ENCODE measurements at places on chromosomes 16 and 17. TPM values are rescaled to one million over a fixed set of nuclear protein-coding genes. Genes with fewer than 3 reads are reported as not detected.
A peak's percentile ranks its signal among the peaks of the same experiment; 100 is the strongest.

- DNase-seq: no peak
Measured at GRCh38 chr16:85819245-85819644, 19.8 kb downstream of the COX4I1 start.

DNA sequence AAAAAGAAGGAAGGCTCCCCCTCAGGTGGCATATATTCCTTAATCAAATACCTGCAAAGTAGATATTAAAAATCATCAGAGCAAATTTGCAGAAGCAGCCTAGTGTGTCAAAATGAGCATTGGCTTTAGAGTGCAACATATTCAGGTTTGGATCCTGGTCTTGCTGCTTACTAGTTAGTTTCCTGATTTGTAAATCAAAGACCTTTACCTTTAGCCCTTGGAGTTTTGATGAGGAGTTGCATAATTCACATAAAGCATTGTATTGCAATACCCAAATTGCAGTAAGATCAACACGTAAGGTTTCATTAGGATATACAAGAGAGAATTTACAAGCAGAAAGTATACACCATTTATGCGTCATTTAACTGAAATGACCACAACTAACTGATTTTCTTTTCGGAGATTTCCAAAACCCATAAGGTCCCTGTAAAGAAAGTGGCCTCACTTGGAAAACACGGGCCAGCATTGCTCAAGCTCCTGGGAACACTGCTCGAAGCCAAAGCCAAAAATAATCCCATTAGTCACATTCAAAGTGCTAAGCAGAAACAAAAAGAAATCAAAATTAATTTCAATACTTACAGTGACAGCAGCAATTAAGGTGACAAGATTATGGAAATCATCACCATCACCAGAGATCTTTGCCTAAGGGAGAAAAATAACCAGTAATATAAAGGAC is 415.9 kb upstream of the ERCC4 start:
- DNase-seq: no peak

The HOXB3 gene
- 24.0 TPM for total RNA-seq

The MMP25 gene
- not detected for total RNA-seq

DNA sequence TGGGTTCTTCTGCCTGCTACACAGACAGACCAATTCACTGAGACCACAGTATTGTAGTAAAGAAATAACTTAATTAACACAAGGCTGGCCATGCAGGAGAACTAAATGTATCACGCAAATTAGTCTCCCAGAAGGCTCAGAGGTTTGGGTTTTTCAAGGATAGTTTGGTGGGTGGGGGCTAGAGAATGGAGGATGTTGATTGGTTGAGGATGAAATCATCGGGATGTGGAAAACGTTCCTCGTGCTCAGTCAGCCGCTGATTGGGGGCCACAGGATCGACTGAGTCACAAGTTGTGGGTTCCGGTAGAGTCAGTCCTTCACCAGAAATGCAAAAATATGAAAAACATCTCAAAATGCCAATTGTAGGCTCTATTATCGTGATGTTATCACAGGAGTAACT is 18.7 kb downstream of the RHOT1 start:
- no peak for DNase-seq

The HSBP1 gene
- 22.0 TPM for total RNA-seq

- DNase-seq: no peak
Measured at GRCh38 chr17:27778183-27778582, 22.1 kb downstream of the NOS2 start.

DNA sequence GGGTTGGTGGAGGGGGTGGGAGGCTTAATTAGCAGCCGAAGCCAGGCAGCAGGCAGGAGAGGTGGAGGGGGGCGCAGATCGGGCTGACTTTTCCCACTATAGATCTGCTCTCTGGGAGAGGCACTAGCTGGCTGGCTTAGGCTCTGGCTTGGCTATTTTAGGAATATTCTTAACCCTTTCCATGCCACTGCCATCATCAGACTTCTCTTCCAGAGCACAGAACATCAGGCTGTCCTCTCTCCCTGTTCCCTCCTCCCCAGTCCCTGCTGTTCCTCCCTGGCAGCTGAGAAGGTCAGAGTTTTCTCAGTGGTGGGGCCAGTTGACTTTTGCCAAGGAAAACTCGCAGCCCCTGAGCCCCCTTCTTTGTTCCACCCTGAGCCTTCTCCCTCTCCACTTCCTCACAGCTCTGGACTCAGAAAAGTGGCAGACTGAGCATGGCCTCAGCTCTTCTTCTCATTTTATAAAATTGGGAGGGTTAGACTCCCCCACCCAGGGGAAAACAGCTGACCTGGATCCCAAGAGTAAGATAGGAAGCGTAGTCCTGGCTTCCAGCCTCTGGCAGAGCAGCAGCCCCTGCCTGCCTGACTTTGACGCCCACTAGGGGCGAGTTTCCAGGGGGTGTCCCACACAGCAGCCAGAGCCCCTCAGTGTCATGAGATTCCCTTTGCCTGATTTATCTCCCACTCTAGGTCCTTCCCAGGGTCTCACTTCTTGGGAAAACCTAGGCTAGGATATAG is 9.9 kb upstream of the C1QL1 start:
- DNase-seq: no peak

The CIITA gene
- total RNA-seq: 0.04 TPM

DNA sequence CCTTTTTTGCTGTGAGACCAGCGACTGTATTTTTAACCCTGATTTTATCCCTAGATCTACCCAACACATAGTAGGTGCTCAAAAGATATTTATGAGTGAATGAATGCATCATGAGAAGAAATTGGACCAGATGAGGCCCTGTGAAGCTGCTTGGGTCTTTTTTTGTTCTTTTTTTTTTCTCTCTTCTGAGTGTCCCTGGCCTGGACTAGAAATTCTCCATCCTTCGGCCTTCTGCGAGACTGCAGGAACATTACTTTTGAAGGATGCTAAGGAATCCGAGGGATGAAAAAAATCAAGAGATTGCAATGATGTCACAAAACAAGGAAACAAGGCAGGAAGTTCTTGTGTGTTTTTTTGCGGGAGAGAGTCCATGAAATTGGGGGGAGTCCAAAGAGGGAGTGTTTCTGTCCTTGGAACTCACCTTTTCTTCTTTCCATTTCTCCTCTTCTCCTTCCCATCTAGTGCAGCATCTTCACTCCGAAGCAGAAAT is 560 bp upstream of the RUSF1 start:
- no peak for DNase-seq

DNA sequence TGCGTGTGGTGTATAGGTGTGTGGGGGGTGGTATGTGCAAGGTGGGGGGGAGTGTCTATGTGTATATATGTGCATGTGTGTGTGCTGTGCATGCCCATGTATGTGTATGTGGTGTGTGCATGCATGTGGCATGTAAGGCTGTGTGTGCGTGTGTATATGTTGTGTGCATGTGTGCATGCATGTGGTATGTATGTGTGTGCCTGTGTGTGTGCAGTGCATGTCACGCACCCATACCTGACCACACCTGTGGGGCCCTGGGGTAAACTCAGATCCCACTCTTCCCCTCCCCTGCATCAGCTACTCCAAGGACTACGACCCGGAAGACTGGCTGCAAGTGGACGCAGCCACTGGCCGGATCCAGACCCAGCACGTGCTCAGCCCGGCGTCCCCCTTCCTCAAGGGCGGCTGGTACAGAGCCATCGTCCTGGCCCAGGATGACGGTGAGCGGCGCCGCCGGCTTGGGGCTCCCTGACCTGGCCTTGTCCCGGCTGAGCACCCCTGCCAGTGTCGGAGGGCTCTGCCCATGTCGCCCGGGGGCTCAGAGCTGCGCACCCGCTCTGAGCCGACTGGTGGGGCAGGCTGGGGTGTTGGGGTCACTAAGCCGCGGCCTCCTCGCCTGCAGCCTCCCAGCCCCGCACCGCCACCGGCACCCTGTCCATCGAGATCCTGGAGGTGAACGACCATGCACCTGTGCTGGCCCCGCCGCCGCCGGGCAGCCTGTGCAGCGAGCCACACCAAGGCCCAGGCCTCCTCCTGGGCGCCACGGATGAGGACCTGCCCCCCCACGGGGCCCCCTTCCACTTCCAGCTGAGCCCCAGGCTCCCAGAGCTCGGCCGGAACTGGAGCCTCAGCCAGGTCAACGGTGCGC is 9.1 kb downstream of the SLC22A31 start:
- DNase-seq: no peak

DNA sequence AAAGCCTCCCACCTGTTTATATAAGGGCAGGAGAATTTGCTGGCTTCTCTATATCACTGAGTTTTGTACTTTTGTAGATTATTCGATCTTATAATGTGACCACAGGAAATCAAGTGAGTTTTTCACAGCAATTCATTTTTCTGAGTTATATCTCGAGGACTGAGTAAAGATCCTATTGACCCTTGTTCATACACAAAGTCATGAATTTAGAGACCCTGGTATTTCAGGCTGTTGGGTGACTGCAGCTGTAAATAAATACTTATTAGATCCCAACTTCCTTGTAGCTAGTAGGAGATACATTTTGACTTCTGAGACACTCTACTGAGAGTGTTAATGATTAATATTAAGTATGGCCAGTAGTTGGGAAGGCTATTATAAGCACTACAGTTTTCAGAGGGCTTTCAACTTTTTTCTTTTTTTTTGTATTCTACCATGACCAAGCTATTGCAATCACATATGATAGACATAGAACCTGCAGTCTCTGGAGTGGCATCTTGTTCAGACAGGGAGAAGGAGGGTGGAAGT is 3.2 kb upstream of the KRT20 start:
- no peak for DNase-seq

GRCh38 chr16:68328151-68328859 is 17.5 kb downstream of the PRMT7 start:
- DNase-seq: peak; percentile 54

DNA sequence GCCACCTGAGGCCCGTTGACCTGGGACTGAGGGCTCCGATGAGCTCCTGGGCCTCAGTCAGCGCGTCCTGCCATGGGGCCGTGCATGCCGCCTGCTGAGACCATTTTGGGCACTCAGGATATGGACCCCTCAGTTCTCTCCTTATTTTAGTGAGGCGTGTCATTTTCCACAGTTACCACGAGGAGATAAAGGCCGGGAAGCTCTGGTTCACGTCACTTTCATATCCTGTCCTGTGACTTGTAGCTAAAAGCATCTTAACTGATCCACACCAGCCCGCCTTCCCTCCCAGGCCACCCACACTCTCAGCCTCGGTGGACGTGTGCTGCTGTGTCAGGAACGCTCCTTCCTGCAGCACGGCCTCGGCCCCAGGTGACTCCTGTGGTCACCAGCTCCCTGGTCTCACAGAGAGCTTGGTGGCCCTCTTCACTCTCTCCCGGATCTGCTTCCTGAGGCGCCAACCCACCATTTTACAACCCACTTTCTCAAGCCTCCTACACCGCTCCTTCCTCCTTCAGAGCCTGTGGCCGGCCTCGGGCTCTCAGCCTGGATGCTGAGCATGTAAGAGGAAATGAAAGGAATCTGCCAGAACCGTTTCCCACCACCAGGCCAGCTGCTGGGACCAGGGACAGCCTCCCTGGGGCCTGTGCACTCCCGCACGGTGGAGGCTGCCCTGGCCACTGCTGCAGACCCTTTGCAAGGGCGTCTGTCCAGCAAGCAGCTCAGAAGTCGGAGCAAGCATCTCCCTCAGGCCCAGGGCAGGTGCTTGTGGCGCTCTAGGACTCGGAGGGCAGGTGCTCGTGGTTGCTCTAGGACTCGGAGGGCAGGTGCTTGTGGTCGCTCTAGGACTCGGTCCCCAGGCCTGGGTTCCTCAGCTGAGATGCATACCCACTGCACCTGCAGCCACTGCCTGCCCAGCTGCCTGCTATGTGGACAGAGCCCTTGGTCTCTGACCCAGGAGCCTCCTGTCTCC is 23.9 kb upstream of the FASN start:
- DNase-seq: no peak

GRCh38 chr16:87806641-87807546 is 41.1 kb upstream of the KLHDC4 start:
- peak; percentile 75 for DNase-seq

The SLC38A8 gene
- not detected for total RNA-seq

The SECTM1 gene
- total RNA-seq: 0.07 TPM

The WFIKKN1 gene
- total RNA-seq: 0.08 TPM

GRCh38 chr16:31874366-31875111 is 932 bp downstream of the ZNF267 start:
- no peak for DNase-seq

DNA sequence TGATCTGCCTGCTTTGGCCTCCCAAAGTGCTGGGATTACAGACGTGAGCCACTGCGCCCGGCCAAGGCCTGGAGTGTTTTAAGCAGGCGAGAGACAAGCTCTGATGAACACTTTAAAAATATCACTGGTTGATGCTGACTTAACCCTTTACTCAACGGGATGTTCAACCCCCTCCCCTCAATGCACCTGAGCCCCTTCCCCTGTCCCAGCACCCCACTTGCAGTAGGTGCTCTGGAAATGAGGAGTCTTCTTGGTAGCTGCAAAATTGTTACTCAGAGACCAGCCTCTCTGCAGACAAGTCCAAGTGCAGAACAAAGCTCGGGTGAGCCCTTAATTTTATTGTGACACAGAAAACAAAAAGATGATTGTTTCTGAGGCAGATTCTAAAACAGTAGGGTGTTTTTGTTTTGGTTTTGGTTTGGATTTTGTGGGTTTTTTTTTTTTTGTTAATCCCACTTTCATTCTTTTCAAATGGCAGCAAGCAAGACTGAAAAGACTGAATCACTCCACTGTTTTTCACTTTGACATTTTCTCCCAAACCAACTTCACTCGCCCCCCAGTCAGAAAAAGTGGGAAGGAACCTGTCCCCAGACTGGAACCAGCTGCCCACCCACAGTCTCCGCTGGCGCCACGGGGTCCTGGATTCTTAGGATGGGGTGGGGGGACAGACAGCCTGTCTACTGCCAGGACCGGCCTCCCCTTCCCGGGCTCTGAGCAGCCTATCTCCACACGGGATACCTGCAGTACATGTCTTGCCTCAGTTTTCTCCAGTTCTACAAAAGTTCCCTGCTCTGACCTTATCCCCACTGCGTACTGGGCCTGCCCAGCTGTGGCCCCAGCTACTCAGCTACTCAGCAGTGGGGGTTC is 5.2 kb upstream of the PLLP start:
- no peak for DNase-seq
